ENCODE measurements at places on chromosomes 5 and 9.

- no peak for DNase-seq
These were observed 1.1 kb upstream of the ARSI start for GRCh38 chr5:150303660-150304386.

GRCh38 chr5:174221946-174222345, 176.4 kb downstream of the NSG2 start:
- DNase-seq = no peak

- DNase-seq = no peak
These were observed 105.0 kb downstream of the SLC28A3 start for GRCh38 chr9:84235511-84235910.

DNA sequence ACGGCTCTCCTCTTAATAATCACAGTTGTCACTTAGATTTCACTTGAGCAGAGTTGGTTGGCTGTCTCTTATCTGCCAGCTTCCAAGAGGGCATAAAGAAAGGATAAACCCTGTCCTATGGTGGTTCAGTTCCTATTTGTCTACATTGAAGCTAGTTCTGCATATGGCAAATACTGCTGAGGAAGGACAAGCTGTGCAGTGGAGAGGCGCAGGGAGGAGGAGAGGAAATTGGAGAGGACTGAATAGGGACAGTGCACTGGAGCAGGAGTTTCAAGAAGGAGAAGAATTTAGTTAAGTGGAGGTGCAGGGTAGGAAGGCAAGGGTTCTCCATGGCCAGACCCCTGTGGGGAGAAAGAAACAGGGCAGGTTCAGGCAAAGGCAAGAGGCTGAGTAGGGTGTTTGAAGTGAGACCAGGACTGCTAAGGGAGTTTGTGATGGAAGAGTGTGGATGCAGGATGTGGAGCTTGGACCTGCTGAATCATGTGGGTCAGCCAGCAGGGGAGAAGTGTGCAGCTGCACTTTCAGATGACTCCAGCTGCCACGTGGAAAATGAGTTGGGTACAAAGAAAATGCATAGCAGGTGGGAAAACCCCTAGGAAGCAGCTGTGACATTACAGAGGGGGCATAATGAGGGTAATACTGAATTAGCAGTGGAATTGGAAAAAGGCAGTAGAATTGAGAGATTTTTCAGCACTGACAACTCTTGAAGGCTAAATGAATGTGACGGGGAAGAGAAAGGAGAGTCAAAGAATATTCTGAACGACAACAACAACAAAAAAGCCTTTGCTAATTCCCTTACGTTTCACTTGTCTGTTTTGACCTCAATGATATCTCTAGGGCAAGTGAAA, 66.8 kb downstream of the MAMDC2 start:
- DNase-seq = no peak

DNA sequence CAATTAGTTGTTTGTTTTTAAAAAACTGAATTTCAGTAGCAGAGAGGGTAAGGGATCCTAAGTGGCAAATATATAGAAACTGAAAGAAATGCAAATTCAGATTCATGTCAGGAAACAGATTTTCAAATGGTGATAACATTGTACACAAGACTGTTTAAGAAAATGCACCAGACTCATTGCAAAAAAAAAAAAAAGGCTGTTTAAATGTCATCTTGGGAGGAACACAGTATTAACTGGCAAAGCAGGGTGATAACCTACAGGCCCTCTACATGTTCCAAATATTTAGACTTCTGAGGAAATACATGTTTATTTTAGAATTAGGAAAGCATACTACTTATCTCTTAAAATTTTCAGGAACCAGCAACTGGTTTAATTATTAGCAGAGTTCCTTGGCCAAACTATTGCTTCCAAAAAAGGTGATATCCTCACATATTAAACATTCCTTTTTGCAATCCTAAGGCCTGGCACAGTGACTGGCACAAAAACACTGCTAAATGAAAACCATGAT, 114.5 kb downstream of the TSSK1B start:
- no peak for DNase-seq

DNA sequence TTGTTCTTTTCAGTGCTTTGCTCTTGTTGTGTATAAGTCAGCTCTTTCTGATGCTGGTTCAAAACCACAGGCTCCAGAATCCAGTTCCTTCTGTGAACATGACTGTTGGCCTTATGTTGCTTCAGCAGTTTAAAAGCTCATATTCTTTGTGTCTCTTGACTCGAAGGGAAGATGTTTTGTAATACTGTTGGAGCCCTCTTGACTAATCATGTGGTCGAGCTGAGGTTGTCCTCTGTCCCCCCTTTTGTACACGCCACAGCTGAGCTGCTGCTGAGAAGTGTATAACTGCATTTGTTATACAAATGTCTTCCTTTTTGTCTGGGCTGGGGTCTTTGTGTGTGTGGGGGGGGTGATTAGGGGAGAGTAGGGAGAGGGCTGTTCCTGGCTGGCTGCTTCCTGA, 35.8 kb downstream of the SLC36A1 start:
- no peak for DNase-seq

DNA sequence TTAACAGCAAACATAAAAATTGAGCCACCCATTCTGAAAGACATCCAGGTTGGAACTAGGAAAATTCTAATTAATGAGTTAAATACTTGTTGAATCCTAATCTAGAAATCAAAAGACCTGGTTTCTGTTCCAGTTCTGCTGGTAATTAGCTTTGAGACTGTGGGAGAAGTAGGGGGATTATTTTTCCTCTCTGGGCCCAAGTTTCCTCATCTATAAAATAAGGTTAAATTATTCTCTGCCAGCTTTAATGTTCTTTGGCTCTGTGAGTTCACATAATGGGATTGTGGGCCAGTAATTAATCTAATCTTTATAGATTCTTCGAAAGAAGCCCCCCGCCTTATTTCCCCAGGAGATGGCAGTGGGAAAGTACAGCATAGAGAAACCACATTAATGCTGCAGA, 104.6 kb downstream of the ENC1 start:
- no peak for DNase-seq

DNA sequence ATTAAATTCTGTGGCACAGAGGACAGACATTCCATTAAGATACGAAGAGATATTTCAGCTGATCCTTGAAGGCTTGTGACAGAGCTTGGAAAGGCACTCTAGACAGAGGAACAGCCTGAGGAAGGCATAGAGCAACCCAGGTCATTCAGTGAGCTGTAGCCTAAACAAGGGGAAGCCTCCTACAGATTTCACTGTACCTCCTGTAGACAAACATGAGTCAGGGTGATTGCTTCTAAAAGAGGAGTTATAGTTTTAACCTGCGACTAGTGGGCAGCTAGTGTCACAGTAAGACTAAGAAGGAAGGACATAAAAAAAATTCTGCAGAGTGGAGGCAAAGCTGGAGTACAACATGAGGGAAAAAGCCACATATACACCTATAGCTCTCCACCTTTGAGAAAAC, 43.5 kb upstream of the ANKDD1B start:
- DNase-seq = no peak

DNA sequence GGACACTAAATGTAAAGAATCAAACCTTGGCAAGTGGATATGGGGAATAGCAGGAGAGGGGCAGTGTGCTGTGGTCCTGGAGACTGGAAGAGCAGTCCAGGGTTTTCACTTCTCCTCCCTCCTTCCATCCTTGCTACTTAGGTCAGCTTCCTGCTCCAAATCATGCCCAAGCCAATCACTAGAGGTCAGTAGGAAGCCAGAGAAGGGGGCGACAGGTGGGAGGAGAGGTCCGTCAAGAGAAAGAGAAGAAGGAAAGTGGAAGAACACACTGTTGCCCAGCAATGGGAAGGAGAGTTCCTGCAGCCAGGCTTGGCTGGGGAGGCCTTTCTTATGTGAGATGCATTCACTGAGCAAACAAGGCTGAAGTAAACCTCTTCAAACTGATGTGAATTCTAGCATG, 289.6 kb downstream of the DTWD2 start:
- DNase-seq = no peak

All from GM04503 (cell line).